ENCODE measurements at places on chromosomes 12 and 14.

DNA sequence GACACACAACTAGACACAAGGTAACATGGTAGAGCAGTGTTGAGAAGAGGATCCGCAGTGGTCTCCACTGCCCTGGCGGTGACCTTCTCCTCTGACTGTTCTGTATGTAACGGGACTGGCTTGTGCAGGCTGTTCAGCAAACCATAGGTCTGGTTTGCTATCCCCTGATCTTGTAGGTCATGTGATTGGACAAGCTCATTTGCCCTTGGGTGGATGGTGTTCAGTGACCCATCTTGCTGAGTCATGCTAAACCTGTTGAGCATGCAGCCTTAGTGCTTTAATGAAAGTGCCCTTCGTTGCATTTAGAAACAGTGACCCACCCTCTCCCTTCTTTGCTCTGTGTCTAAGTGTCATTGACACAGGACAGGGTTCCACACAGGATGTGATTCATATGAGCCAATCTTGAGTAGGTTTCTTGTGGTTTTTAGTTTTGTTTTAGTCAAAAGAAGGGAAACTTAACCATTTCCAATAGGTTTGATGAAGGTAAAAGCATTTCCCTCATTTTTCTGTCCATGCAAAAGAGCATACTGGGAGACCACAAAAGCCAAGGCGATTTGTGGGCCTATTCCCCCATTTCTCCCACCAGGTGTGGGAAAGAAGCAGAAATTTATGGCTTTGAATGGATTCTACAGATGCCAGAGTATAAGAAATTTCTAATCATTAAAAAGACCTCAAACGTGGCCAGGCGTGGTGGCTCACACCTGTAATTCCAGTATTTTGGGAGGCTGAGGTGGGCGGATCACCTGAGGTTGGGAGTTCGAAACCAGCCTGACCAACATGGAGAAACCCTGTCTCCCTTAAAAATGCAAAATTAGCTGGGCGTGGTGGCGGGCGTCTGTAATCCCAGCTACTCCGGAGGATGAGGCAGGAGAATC, 32.6 kb upstream of the HIF1A start:
- H3K27ac ChIP-seq, result peak overlapping the region; percentile 60
- no peaks in the 10 kb centered on the region for H3K36me3 ChIP-seq
- peaks cover 22% of the 10 kb centered on the region for H3K4me1 ChIP-seq
- H3K4me3 ChIP-seq, result peak overlapping the region; percentile 15
- H3K27me3 ChIP-seq, result no peaks in the 10 kb centered on the region

- H3K4me1 ChIP-seq, result peaks cover 38% of the 10 kb centered on the region
- no peak for DNase-seq
Observed at GRCh38 chr14:50001999-50002925, 109.4 kb downstream of the ARF6 start.

DNA sequence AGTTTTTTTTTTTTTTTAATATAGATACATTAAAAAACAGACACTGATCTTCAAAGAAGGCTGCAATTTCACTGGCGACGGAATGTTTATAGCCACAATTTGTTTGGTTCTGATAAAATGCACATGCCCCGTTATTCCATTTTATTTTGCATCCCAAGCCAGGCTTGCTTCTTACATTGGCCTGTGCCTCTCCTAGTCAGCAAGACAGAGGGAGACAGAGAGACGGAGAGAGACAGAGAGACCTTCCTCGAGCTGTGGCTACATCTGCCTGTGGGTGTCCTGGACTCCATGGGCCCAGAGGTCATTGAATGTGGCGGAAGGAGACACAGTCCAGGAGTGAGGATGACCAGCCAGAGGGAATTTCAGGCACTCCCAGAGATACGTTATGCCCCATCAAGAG, 926.6 kb downstream of the VRK1 start:
- H3K36me3 ChIP-seq, result no peaks in the 10 kb centered on the region
- H3K4me1 ChIP-seq, result no peaks in the 10 kb centered on the region
- H3K27ac ChIP-seq, result no peak overlapping the region
- H3K4me3 ChIP-seq, result no peak overlapping the region
- DNase-seq, result no peak

DNA sequence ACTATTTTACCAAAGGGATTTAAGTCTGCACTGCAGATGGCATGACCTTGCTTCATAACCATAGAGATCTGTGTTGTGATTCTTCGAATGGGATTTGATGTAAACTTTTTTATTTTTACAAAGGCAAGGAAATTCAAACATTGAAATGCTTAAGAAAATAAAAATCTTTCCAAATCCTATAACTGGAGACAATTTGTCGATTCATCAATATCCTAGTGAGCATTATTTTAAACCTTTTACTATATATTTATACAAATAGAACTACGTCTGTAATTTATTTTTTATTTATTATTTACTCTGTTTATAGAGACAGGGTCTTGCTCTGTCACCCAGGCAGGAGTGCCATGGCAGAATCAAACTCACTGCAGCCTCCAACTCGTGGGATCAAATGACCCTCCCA, 14.3 kb upstream of the SCAF11 start:
- H3K4me1 ChIP-seq, result no peaks in the 10 kb centered on the region
- H3K27ac ChIP-seq, result no peak overlapping the region
- no peaks in the 10 kb centered on the region for H3K36me3 ChIP-seq
- no peak overlapping the region for H3K4me3 ChIP-seq

- no peaks in the 10 kb centered on the region for H3K27me3 ChIP-seq
- H3K36me3 ChIP-seq, result no peaks in the 10 kb centered on the region
- H3K4me3 ChIP-seq, result no peak overlapping the region
- no peaks in the 10 kb centered on the region for H3K4me1 ChIP-seq
- H3K27ac ChIP-seq, result no peak overlapping the region
Observed at GRCh38 chr12:92546635-92547348, 156.0 kb upstream of the PLEKHG7 start.

DNA sequence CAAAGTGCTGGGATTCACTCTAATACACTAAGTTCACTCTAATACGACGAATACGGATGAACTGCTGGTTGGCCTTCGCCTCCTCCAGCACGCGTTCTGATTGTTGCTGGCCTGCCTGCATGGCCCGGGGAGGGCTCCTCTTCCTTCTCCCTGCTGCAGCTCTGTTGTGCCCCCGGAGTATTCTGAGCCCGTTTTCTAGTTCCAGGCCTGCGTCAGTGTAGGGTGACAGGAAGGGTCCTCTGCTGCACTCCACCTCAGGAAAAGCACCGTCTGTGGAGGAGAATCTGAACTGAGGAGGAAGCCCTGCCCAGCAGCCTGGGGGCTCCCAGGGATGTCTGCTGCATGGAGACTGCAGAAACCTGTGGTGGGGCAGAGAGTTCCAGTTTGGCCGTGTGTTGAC, 44.4 kb downstream of the DDX51 start:
- H3K36me3 ChIP-seq, result peaks cover 7% of the 10 kb centered on the region
- H3K4me1 ChIP-seq, result no peaks in the 10 kb centered on the region
- no peak overlapping the region for H3K4me3 ChIP-seq
- no peaks in the 10 kb centered on the region for H3K27me3 ChIP-seq
- H3K27ac ChIP-seq, result no peak overlapping the region

DNA sequence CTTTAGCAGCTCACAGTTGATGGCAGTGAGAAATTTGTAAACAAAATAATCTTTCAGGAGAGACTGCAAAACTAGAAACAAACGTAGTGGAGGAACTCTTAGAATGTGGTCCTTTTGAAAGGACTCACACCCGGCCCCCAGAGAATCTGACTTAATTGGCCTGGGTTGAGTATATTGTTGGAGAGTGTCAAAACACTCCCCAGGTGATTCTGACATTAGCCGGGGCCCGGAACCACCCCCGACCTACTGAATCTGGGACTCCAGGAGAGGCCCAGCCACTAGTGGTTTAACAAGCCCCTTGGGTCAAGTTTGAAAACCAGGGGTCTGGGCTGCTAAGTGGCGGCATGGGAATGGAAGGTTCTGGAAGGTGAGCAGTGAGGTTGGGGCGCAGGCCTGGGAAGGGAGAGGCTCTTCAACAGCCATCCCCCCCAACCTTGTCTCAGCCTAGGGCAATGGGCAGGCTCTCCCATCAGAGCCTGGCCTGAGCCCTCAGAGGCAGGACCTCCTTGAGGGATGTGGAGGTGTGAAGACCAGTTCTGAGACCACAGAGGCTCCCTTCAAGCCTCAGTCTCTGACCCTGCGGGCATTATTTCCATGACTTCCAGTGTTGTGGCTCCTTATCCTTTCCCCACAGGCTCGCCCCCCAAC, 1.1 kb upstream of the ELK3 start:
- peak overlapping the region; percentile 33 for H3K27ac ChIP-seq
- DNase-seq, result no peak
- no peaks in the 10 kb centered on the region for H3K27me3 ChIP-seq

- no peaks in the 10 kb centered on the region for H3K27me3 ChIP-seq
- no peak overlapping the region for H3K4me3 ChIP-seq
- no peak for DNase-seq
- peaks cover 29% of the 10 kb centered on the region for H3K36me3 ChIP-seq
Observed at GRCh38 chr14:67646131-67646530, 26.4 kb downstream of the ARG2 start.

DNA sequence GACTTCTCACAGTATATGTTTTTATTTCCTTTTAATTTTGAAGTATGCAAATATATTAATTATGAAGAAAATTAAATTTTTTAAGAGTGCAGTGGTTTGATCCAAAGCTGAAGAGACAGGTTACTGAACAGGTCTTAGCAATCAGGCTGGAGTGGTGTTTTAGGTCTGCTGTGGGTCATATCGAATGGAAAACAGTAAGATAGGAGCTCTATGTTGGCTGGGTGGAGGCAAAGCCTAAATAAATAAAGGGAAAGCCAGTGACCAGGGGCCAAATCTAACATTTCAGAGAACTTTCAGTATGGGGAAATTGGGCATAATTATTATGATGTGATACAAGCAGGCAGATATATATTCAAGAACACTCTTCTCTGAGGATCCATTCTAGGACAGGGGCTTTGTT, 12.7 kb upstream of the TSPAN8 start:
- no peak overlapping the region for H3K4me3 ChIP-seq
- no peak for DNase-seq
- no peaks in the 10 kb centered on the region for H3K4me1 ChIP-seq
- no peaks in the 10 kb centered on the region for H3K36me3 ChIP-seq
- H3K27me3 ChIP-seq, result no peaks in the 10 kb centered on the region

GRCh38 chr12:108419949-108420348, 80.8 kb upstream of the CMKLR1 start:
- no peak overlapping the region for H3K4me3 ChIP-seq
- H3K27ac ChIP-seq, result no peak overlapping the region
- no peak for DNase-seq
- H3K36me3 ChIP-seq, result no peaks in the 10 kb centered on the region
- H3K27me3 ChIP-seq, result no peaks in the 10 kb centered on the region

GRCh38 chr14:101813171-101813759, 51.8 kb downstream of the PPP2R5C start:
- no peaks in the 10 kb centered on the region for H3K27me3 ChIP-seq
- no peaks in the 10 kb centered on the region for H3K36me3 ChIP-seq
- no peak for DNase-seq
- H3K4me3 ChIP-seq, result no peak overlapping the region
- H3K27ac ChIP-seq, result no peak overlapping the region

- H3K36me3 ChIP-seq, result no peaks in the 10 kb centered on the region
- DNase-seq, result no peak
- no peaks in the 10 kb centered on the region for H3K27me3 ChIP-seq
- peaks cover 29% of the 10 kb centered on the region for H3K4me1 ChIP-seq
Observed at GRCh38 chr14:88835661-88836060, 11.2 kb downstream of the TTC8 start.

DNA sequence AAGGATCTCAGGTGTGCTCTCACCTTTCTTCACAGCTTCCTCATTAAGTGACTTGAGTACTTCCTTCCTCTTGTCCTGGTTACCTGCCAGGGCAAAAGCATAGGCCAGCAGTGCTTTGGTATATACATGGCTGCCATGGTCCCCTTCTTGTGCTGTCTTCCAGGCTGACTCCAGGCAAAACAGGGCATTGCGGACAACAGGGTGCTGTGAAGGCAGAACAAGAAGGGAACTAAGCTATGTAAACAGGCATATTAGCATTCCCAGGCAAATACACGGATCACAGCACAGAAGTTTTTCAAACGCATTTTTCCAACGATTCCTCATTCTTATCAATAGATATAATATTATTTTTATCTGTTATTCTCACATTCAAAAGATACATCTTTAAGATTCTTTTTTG, 39.0 kb downstream of the A2M start:
- H3K4me3 ChIP-seq, result no peak overlapping the region
- no peak for DNase-seq
- no peak overlapping the region for H3K27ac ChIP-seq

- H3K4me3 ChIP-seq, result no peak overlapping the region
- H3K36me3 ChIP-seq, result no peaks in the 10 kb centered on the region
Observed at GRCh38 chr14:93104961-93105360, 10.8 kb downstream of the ITPK1 start.

DNA sequence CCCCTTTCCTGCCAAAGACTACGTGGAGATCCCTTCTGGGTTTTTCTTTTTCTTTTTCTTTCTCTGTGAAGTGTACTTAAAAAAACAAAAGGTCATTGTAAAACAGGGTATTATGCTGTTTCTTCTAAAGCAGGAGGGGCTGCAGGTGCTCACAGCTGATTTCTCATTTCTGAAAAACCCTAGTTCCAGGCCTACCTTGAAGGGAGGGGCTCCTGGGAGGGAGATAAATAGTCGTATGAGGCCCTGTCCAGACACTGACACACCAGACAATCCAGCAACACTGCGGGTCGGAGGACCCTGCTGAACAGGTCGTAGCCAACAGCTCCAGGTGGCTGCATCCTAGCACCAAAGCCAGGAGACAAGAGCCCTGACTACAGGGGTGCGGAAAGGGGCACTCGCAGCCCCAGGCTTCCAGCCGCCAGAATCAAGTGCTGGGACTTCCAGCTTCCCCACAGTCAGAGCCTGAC, 41.1 kb downstream of the PSMA6 start:
- peaks cover 29% of the 10 kb centered on the region for H3K4me1 ChIP-seq
- H3K27ac ChIP-seq, result no peak overlapping the region
- H3K36me3 ChIP-seq, result no peaks in the 10 kb centered on the region
- H3K4me3 ChIP-seq, result no peak overlapping the region
- no peak for DNase-seq

- no peak for DNase-seq
- no peak overlapping the region for H3K4me3 ChIP-seq
- H3K27ac ChIP-seq, result no peak overlapping the region
Observed at GRCh38 chr14:43155924-43156323, 1351.2 kb downstream of the FSCB start.

GRCh38 chr12:64663015-64663414, 52.7 kb downstream of the RASSF3 start:
- peaks cover 98% of the 10 kb centered on the region for H3K4me1 ChIP-seq
- peak overlapping the region; percentile 34 for H3K27ac ChIP-seq
- no peaks in the 10 kb centered on the region for H3K36me3 ChIP-seq

GRCh38 chr12:114916124-114916523, 232.1 kb upstream of the TBX3 start:
- H3K27me3 ChIP-seq, result no peaks in the 10 kb centered on the region
- no peaks in the 10 kb centered on the region for H3K4me1 ChIP-seq
- no peak for DNase-seq

DNA sequence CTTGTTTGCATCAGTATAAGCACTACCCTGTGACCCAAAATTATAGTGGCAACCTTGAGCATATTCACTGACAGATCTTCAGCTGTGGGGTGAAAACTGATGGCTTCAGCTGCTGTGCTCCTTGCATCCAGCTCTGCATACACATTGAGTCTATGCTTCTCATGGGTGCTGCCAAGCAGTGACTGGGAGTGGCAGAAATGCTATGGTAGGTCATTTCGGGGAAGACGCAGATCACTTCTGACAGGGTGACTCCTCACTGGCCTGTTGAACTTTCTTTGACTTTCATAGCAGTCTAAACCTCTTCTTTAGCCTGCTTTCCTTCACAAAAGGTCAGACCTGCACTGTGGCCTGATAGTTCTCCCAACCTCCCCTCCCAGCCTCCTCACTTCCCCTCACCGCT, 5.6 kb upstream of the ALDH1L2 start:
- no peak overlapping the region for H3K27ac ChIP-seq
- no peaks in the 10 kb centered on the region for H3K4me1 ChIP-seq
- DNase-seq, result no peak
- H3K36me3 ChIP-seq, result no peaks in the 10 kb centered on the region
- no peaks in the 10 kb centered on the region for H3K27me3 ChIP-seq
- H3K4me3 ChIP-seq, result no peak overlapping the region

All from thoracic aorta (tissue), 2 donors.